ENCODE measurements at places on chromosomes 7 and 10. TPM values are rescaled to one million over a fixed set of nuclear protein-coding genes. Genes with fewer than 3 reads are reported as not detected.

GRCh38 chr7:20141666-20142065, 75.5 kb downstream of the MACC1 start:
- peaks cover 6% of the 10 kb centered on the region for H3K36me3 ChIP-seq
- no peak overlapping the region for H3K27ac ChIP-seq
- H3K4me1 ChIP-seq: no peaks in the 10 kb centered on the region
- no peaks in the 10 kb centered on the region for H3K27me3 ChIP-seq

DNA sequence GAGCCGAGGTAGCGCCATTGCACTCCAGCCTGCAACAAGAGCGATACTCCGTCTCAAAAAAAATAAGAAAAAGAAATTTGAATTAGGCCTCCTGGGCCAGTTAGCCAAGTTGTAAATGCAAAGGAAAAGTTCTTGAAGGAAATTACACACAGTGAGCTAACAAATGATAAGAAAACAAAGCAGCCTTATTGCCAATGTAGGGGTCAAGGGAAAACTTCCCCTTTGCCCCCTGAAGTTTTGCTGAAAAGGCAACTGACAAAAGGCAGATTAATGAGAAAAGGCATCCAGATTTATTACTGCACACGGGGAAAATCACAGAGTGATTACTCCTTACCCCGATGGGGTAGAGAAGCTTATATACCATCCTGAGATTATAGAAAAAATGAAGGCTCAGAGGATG, 70.3 kb downstream of the PAPSS2 start:
- no peaks in the 10 kb centered on the region for H3K36me3 ChIP-seq
- H3K27ac ChIP-seq: no peak overlapping the region
- H3K27me3 ChIP-seq: no peaks in the 10 kb centered on the region
- no peak overlapping the region for H3K4me3 ChIP-seq

DNA sequence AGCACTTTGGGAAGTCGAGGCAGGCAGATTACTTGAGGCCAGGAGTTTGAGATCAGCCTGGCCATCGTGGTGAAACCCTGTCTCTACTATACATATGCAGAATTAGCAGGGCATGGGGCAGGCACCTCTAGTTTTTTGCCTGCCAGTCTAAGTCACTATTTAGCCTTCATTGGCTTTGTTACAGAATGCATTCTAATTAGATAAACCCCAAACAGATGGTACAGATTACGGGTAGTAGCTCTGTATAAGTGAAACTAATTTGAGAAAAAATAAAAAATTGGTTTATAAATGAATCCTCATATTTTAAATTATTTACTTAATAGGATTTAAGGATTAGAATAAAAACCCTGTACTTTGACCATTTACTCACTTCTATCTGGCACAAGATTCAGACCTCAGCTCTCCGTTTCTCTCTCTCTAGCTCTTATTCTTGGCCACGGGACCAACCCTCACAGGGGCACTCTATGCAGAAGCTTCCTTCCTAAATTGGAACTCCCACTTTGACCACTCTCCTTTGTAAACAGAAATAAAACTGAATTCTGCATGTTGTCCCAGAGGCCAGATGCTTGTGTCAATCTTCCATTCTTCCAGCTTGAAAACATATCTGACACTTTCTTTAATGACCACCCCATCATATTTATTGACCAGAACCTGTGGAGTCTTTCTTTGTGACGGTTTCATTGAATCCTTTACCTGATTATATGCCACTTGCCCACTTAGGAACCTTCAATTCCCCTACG, 26.8 kb downstream of the BET1 start:
- H3K27me3 ChIP-seq: no peaks in the 10 kb centered on the region
- H3K4me1 ChIP-seq: no peaks in the 10 kb centered on the region
- DNase-seq: no peak
- H3K4me3 ChIP-seq: no peak overlapping the region

GRCh38 chr7:71131256-71132126, 453 bp upstream of the GALNT17 start:
- peak overlapping the region; percentile 51 for H3K4me3 ChIP-seq
- H3K36me3 ChIP-seq: no peaks in the 10 kb centered on the region
- peak; percentile 65 for DNase-seq
- H3K4me1 ChIP-seq: no peaks in the 10 kb centered on the region

DNA sequence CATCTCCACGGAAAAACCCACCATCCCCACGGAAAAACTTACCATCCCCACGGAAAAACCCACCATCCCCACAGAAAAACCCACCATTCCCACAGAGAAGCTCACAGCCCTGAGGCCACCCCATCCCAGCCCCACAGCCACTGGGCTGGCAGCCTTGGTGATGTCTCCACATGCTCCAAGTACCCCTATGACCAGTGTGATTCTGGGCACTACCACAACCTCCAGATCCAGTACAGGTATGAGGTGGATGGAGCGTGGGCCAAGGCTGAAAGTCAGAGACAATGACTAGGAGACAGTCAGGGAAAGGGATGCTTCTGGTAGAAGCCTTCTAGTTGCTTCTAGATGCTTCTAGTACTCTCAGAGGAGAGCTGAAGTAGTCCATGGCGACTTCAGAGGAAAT, 19.6 kb downstream of the ZAN start:
- no peaks in the 10 kb centered on the region for H3K4me1 ChIP-seq
- no peak overlapping the region for H3K4me3 ChIP-seq
- no peak for DNase-seq
- no peaks in the 10 kb centered on the region for H3K36me3 ChIP-seq
- no peaks in the 10 kb centered on the region for H3K27me3 ChIP-seq
- no peak overlapping the region for H3K27ac ChIP-seq

The NKX1-2 gene
- total RNA-seq: not detected

The CRHR2 gene
- total RNA-seq: 0.66 TPM

The HECTD2 gene
- total RNA-seq: 5.3 TPM

The RAPGEF5 gene
- 19.6 TPM for total RNA-seq

The BMS1 gene
- total RNA-seq: 7.7 TPM

The IGFBP3 gene
- total RNA-seq: 21.9 TPM

The ZNF503 gene
- 26.4 TPM for total RNA-seq
